ENCODE measurements at places on chromosomes 6 and 20.

GRCh38 chr20:6045566-6045965 lies 8.3 kb downstream of the LRRN4 start:
- DNase-seq = no peak

DNA sequence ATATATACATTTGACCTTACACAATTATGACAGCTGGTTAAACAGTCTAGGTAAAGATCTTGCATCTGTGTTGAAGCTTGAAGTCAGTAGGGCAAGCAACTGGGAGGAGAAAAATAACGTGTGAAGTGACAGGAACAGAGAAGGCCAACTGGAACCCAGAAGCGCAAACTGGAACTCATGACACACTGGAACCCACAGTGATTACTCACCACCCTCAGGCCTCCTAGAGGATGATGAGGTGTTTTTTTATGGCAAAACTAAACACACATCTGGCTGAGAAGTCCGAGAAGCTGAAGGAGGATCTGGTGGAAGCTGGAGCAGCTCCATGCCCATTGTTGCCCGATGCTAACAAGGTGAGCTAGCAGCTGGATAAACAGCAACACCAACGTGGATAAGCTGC lies 108.1 kb downstream of the TMEM200A start:
- DNase-seq = no peak

GRCh38 chr6:1110164-1110563 lies 201.7 kb upstream of the FOXQ1 start:
- no peak for DNase-seq

DNA sequence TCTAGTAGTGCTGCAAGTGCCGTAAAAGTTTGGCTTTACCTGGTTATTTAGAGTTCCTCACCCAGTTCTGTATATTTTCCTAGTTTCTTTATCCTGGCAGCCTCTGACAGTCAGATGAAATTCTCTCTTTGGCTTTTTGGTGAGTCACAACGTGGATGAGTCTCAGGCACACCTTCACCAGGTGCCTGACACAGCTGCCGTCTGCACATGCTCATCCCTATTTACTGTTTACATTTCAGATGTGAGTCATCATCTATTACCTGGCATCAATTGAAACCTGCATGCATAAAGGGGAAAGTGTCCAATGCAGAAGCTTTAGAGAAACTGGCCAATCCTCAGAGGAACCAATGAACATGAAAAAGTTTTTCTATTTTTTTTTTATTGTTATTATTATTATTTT lies 33.3 kb upstream of the ADGRF4 start:
- no peak for DNase-seq

- no peak for DNase-seq
Measured at GRCh38 chr20:25991756-25992130, 295.1 kb upstream of the ZNF337 start.

DNA sequence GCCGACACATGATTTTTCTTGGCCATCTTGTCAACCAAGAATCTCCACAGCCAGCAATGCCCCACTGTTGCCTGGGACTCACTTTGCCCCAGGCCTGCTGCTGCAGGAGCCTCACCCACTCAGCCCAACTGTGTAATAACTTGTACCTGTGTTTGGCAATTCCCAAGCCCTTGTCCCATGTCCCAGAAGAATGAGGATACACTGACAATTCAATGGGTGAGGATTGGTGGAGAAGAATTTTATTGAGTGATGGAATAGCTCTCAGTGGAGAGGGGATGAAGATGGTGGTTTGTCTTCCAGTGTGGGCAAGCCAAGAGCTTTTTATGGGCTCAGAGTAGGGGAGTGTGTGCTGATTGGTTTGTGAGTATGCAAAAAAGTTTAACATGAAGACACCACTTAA lies 861.9 kb downstream of the TFAP2A start:
- DNase-seq = no peak

DNA sequence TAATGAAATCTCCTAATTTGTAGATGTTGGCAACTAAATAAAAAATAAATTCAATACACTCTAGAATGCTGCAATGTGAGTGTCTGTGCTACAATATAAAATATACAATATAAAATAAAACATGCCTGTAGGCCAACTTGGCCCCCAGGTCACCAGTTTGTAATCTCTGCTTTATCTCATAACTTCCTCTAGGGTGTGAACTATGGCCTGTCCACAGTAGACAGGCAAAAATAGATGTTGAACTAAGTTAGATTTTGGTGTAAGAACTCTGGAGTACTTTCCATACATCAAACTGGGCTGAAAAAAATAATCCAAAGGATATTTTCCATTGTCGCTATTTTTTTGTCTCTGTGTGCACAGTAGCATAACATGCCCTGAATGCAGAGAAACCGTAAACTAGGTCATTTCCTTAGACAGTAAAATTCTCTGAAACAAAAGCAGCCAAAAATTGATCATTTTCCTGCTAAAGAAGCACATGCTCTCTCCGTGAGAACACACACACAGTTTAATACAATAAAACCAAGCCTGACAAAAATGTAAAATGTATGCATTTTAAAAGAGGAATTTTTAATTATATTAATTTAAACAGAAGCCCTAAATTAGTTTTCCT lies 98.5 kb upstream of the ZFP64 start:
- DNase-seq = no peak

- no peak for DNase-seq
Measured at GRCh38 chr6:36840432-36841403, 1.5 kb upstream of the CPNE5 start.

GRCh38 chr6:150310539-150310938 lies 58.3 kb upstream of the IYD start:
- no peak for DNase-seq

DNA sequence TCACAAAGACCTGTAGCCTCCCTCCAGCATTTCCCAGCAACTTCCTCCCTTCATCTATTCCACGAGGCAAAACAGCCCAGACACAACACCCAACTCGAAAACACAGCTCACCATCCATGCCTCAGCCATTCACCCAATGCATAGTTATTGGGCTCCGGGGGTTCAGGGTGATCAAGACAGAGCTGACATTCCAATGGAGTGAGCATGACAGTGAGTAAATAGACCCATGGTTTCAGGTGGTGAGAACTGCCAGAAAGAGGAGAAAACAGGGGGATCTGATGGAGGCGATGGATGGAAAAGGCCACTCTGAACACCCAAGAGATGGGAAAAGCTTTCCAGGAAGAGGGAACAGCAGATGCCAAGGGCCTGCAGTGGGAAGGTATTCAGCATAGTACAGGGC lies 5.9 kb downstream of the CASS4 start:
- DNase-seq = no peak

Data from activated T-cell treated with anti-CD3 and anti-CD28 coated beads for 48 hours (primary cell).